Right cardiac atrium (tissue), 5 donors: ENCODE measurements at places on chromosomes 4 and X.

DNA sequence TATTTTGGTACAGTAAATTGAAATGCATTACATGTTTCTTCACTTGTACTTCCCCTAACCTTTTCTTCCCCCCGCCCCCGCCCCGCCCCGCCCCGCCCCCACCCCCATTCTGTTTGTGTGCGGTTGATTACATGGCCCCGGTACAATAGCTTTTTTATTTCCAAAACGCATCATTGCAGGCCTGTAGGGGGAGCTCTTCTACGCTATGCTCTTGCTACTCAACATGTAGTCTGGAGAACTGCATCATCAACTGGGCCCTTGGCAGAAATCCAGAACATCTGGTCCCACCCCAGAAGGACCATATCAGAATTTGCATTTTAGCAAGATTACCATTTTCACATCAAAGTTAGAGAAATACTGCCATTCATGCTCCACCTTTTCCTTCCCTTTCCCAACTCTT, 333.3 kb upstream of the DDX53 start:
- DNase-seq: no peak

DNA sequence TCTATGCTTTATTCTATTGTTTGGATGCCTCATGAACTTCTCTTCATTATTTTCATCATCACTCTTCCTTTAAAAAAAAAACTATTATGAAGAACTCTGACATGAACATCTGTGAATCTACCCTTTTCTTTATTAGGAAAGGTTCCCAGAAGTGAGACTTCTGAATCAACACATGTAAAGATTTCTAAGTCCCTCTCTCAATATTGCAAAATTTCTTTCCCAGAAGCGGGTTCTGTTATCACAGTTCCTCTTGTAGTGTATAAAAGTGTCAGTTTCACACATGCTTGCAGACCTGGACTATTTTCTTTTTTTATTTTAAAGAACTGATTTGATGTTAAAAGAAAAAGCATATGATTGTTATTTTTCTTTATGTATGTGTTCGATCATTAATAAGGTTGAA, 330.8 kb upstream of the KLF3 start:
- DNase-seq: no peak

DNA sequence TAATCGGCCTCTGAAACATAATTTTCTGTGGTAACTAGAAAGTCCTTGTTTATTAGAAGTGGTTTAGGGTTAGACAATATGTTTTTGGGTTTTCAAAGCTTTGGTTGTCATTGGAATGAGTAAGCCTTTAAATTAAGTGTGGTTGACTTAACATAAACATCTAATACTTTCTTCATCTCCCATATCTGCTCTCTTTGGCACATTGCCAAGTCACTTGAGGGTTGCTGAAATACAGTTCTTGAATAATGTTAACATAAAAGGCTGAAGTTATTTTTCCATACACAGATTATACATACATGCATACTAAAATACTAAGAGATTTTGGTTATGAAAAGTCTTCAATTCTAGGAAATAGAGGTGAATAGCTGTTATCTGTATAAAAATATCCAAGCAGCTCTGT, 241.7 kb upstream of the BMP3 start:
- DNase-seq: no peak

GRCh38 chr4:40275065-40275730, 59.9 kb upstream of the CHRNA9 start:
- no peak for DNase-seq

GRCh38 chr4:82948647-82949204, 48.2 kb downstream of the THAP9 start:
- DNase-seq: no peak

DNA sequence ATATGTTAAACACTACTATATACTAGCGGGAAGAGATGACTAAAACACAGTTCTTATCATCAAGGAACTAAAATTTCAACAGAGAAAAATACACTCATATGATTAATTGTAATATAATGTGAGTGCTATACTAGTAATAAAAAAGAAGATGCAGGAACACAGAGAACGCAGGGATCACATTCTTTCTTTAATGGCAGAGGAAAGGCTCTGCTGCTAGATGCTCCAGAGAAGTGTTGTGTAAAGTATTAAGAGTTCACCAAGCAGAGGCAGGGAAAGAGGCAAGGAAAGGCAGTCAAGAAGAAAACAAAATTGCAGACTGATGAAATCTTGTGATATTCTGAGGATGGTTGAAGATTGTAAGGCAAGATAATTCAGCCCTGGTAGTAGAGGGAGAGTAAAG, 394.7 kb downstream of the PDGFC start:
- DNase-seq: no peak
